ENCODE measurements at places on chromosomes 6 and 20.

DNA sequence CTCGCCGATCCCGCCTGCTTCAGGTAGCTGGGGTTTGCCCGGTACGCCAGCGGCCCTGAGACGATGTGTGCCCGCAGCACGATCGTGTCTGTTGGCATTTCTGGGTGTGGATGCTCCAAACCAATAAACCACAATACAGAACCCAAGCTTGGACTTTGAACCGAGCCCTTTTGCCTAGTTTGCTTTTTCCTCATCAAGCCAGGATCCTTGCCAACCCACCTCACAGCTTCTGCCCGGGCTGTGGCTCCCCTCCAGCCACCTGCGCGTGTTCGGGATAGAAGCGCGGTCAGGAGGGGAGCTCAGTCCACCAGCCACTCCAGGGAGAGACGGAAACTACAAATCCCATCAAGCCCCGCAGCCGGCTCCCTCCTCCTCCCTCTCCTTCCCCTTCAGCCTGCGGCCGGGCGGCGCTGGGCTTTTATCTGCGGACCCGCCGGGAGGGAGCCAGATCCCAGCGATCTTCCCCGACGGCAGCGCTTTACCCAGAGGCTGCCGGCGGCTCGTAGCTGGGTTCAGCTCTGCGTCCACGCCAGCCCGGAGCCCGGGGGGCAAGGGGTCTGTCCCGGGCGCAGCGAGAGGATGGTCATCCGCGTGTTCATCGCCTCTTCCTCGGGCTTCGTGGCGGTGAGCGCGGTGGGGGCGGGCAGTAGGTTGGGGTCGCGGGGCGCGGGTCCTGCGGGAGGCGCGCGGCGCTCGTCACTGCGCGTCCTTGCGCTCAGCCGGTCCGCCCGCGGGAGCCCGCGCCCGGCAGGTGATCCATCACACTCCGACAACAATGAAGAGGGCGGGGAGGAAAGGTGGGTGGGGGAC lies at the start of gene SH3BGRL2:
SH3BGRL2 (plus strand) TSS at position 447 of the 810 bp plus-strand sequence; CDS start at position 580, 133 bp downstream.
- peak; percentile 14 for DNase-seq
- H3K27me3 ChIP-seq, result peaks cover 24% of the 10 kb centered on the region
- no peaks in the 10 kb centered on the region for H3K36me3 ChIP-seq
- H3K27ac ChIP-seq, result no peak within 1 kb of the TSS

- DNase-seq, result no peak
- no peak overlapping the region for H3K27ac ChIP-seq
- H3K36me3 ChIP-seq, result no peaks in the 10 kb centered on the region
- H3K4me1 ChIP-seq, result no peaks in the 10 kb centered on the region
These were observed 40.4 kb upstream of the NAA20 start for GRCh38 chr20:19976595-19977372.

DNA sequence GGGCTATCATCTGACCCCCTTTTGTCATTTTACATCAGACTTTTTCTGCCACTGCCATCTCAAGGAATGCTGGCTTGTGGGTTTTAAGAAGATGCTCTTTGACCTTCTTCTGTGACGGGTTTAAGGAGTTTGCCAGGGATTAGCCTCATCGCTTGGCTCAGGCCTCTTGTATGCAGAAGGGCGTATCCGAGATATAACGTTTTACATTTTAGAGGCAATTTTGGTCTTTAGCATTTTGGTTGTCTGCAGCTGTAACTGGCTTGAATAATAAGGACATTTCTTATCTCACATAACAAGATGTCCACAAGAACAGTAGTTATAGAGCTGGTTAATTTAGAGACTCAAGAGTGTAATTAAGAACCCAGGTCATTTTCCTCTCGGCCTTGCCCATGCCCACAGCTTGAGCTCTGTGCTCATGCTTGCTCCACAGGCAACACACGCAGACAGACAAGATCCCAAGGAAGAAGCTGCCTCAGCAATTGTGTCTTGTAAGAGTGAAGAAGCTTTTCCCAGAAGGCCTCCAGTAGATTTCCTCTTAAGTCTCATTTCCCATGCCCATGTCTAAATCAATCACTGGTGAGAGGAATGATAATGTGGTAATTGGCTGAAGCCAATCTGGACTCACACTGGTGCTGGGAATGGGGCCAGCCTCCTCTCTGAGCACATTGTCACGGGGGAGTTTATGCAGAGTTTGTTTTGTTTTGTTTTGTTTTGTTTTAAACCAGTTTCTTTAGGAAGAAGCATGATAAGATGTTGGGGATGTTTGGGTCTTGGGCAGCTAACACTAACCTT lies 36.8 kb downstream of the PTCHD4 start:
- no peak overlapping the region for H3K27ac ChIP-seq
- no peaks in the 10 kb centered on the region for H3K36me3 ChIP-seq
- no peaks in the 10 kb centered on the region for H3K4me1 ChIP-seq
- H3K27me3 ChIP-seq, result no peaks in the 10 kb centered on the region
- no peak overlapping the region for H3K4me3 ChIP-seq

DNA sequence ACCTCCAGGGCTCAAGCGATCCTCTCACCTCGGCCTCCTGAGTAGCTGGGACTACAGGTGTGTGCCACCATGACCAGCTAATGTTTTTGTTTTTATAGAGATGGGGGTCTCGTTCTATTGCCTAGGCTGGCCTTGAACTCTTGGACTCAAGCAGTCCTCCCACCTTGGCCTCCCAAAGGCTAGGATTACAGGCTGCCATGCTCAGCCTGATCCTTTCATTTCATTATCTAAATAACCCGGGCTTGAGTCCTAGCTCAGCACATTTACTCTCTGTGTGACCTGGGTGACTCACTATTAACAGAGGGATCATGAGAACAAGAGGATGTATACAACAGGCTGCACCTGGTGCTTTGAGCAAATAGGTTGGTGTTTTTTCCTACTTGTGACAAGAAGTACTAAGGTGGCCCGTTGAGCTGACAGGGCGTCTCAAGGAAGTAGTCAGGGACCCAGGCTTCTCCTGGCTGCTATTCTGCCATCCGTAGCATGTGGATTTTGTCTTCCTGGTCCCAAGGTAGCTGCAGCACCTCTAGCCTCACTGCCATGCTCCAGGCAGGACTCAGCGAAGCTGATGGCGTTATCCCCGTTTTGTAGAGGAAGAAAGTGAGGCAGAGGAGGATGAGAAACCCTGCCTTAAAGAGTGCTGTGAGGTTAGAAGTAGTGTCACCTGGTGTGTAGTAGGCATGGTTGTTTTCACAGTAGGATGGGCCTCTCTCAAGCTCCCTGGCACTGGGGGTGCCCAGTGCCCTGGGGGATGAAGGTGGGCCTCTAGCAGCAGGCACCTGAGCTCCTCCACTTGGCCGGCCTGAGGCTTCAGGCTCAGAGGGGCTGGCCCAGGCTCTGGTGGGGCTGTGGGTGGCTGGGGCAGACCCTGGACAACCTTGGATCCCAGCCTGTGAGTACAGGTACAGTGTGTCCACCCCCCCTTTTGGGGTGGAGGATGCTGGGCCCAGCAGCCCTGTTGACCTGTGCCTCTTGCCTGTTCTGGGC lies 62.4 kb downstream of the ADNP start:
- no peak for DNase-seq
- H3K4me3 ChIP-seq, result no peak overlapping the region
- no peaks in the 10 kb centered on the region for H3K4me1 ChIP-seq

GRCh38 chr6:150430815-150431214 lies 62.0 kb downstream of the IYD start:
- no peaks in the 10 kb centered on the region for H3K4me1 ChIP-seq
- no peak overlapping the region for H3K4me3 ChIP-seq

DNA sequence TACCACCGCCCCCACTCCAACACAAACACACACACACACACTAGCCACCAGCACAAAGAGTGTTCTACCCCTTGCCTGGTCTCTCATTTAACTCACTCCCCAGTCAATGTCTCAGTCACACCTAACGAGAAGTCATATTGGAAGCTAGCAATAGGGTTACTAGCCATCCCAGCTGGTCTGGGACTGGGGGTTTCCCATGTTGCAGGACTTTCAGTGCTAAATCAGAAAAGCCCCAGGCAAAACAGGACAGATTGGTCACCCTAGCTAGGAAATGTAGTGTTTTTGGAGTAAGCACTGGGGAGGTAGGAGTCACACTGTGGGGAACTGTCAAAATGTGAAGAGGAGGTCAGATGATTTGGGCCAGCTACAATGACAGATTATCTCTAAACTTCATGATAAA lies 158.1 kb downstream of the UNC5CL start:
- H3K27me3 ChIP-seq, result no peaks in the 10 kb centered on the region
- H3K27ac ChIP-seq, result no peak overlapping the region
- no peak overlapping the region for H3K4me3 ChIP-seq
- no peak for DNase-seq
- no peaks in the 10 kb centered on the region for H3K4me1 ChIP-seq
- no peaks in the 10 kb centered on the region for H3K36me3 ChIP-seq

DNA sequence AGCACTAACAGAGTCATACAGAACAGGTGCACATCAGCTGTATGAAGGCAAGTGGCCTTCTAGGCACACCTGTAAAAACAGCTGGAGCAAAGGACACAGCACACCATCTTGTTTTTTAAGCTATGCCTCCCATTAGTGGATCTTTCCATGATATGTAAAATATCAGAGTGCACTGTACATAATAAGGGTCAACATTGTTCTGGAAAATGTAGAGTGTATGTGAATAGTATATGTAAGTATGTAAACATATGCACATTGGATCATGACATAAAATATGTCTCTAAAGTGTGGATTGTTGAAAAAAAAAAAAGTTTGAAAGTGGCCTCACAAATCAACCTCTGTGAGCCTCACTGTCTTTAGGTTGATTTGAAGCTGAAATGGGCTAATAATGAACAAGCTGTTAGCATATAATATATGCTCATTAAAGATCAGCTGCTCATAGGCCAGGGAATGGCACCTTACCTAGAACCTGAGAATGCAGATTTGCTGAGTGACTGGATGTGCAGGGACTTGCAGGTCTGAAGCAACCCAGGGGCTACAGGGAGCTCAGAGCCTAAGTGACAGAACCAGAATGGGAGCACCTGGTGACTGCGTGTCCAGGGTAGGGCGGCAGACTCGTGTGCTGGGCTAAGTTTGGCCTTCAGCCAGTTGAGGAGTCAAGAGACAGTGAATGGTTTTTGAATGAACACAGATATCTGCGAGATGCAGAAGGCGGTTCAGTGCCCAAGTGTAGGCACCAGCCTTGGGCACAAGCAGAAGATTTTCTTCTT lies 198.6 kb downstream of the TMEM242 start:
- no peaks in the 10 kb centered on the region for H3K27me3 ChIP-seq
- no peak for DNase-seq
- peaks cover 6% of the 10 kb centered on the region for H3K36me3 ChIP-seq
- no peak overlapping the region for H3K27ac ChIP-seq
- H3K4me1 ChIP-seq, result no peaks in the 10 kb centered on the region

DNA sequence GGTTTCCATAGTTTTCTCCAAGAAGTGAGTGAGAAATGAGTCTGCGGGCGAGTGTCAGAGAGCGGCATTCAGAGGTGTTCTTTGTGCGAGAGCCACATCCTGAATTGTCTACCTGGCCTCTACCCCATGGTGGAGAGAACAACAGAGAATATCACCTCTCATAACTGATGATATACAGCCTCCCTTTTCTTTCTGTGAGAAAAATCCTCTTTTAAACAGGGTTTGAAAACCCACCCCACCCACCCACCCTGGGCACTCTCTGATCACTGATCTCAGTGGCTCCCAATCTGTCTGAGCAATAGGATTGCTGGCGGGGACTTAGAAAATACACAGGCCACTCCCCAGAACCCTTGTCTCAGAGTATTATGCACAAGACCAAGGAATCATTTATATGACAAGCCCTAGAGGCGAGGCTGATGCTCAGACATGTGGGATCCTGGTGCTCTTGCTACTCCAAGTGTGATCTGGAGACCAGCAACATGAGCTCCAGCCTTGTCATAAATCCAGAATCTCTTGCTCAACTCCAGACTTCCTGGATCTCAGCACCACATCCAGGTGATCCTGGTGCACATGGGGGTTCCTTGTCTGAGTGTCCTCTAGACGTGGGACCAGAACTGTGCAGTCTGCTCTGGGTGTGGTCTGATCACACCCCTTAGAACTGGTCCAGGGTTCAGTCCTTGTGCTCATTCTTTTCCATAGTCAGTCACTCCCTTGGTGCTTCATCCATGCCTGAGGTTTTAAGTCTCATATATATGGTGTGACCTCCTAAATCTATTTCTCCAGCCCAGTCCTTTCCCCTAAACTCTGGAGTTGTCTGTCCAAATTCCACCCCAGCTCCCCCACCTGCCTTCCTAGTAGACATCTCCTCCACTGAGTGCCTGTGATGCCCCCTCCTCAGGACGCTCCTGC lies 5.3 kb downstream of the HLA-B start:
- H3K27me3 ChIP-seq, result no peaks in the 10 kb centered on the region
- peaks cover 39% of the 10 kb centered on the region for H3K4me1 ChIP-seq
- H3K4me3 ChIP-seq, result no peak overlapping the region
- peak; percentile 24 for DNase-seq
- H3K36me3 ChIP-seq, result peaks cover 28% of the 10 kb centered on the region

- H3K36me3 ChIP-seq, result no peaks in the 10 kb centered on the region
- H3K27ac ChIP-seq, result no peak overlapping the region
- DNase-seq, result no peak
- H3K27me3 ChIP-seq, result no peaks in the 10 kb centered on the region
- H3K4me3 ChIP-seq, result no peak overlapping the region
These were observed 196.6 kb downstream of the UST start for GRCh38 chr6:148943451-148943850.

GRCh38 chr6:36703982-36704381 lies 6.4 kb downstream of the RAB44 start:
- H3K36me3 ChIP-seq, result no peaks in the 10 kb centered on the region
- no peak for DNase-seq
- no peaks in the 10 kb centered on the region for H3K4me1 ChIP-seq

Measured in CD4-positive, CD25-positive, alpha-beta regulatory T cell (primary cell).